ENCODE measurements at places on chromosomes 6 and 20.

DNA sequence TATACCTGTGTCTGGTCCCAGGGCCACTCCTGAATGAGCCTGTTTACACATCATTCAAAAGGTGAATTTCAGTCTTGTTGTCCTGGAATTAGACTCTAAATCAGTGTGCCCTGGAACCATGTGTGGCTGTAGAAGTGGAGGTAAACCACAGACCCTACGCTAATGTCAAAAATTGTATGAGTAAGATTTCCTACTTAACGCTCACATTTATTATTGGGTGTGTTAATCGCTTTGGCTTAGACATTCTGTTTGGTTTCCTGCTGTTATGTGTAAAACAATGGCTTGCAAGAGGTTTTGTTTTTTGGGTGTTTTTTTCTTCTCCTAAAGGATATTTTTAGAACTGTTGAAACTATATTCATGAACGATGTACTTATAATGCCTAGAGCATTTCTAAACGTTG is 19.3 kb downstream of the PLCB1 start:
- no peak for DNase-seq

DNA sequence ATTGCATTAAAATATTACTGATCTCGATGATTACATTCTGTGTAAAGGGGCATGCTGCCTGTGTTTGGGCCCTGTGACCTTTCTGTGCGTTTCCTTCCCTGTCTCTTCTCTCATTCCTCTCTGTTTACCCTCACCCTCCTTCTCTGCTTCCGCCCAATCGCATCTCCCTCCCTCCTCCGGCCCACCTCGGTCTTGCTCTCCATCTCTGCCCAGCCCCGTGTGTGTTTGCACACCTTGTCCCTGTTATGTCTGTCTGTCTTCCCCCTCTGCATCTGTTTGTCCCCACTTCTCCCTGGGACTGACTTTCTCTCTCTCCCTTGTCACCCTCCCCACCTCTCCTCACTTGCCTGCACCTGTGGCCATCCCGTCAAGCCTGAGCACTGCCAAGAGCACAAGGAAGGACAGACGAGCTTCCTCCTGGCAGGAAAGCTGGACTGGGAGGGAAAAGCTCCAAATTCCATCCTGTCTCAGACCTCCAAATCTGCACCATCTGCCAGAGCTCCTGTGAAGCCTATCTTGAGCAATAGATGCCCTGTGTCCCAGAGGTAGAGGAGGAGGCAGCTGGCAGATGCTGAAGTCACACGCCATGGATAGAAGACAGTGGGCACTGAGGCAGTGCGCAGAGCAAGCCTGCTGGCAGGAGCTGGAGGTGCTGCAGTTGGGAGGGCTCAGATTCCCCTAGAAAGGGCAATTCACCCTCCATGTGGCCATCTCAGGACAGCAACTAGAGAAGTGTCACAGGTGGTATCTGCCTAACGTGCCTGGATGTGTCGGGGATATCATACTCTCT is 172.3 kb downstream of the PTPRT start:
- DNase-seq = no peak

DNA sequence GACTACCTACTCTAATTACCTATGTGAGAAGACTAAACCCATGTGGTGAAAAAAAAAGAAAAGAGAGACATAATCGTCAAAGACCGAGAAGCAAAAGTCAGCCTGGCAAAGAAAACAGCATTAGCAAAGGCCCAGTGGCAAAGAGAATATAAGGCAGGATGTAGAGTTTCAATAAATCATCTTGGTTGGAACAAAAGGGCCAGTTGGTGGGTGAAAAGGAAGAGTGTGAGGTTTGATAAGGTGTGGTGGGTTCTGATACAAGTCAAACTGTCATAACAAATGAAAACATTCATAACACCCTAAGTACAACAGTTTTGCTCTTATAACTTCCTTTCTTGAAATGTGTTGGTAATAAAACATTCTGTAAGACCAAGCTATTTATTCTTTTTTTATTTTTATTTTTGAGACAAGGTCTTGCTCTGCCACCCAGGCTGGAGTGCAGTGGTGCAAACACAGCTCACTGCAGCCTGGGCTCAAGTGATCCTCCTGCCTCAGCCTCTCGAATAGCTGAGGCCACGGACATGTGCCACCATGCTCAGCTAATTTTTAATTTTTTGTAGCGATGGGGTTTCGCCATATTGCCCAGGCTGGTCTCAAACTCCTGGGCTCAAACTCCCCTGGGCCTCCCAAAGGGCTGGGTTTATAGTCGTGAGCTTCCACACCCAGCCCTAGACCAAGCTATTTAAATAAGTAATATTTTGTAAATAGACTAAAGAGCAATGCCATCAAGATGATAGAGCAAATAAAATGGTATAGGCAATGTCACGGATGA is 18.9 kb upstream of the GTF3C6 start:
- DNase-seq = no peak

DNA sequence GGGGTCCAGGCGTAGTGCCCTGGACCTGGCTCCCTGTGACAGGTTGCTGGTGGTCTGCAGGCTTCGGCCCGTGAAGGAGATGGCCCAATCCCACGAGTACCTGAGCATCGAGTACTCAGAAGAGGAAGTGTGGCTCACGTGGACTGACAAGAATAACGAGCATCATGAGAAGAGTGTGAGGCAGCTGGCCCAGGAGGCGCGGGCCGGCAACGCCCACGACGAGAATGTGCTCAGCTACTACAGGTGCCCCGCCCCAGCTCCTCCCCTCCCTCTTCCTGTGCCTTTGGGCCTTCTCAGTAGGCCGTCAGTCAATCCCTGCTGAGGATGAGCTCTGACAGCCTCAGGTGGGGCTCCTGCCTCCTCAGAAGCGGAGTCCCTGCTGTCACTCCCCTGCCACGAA is 42.6 kb downstream of the UQCC2 start:
- peak; percentile 54 for DNase-seq

GRCh38 chr6:114108119-114109002 is 137.4 kb upstream of the HDAC2 start:
- no peak for DNase-seq

DNA sequence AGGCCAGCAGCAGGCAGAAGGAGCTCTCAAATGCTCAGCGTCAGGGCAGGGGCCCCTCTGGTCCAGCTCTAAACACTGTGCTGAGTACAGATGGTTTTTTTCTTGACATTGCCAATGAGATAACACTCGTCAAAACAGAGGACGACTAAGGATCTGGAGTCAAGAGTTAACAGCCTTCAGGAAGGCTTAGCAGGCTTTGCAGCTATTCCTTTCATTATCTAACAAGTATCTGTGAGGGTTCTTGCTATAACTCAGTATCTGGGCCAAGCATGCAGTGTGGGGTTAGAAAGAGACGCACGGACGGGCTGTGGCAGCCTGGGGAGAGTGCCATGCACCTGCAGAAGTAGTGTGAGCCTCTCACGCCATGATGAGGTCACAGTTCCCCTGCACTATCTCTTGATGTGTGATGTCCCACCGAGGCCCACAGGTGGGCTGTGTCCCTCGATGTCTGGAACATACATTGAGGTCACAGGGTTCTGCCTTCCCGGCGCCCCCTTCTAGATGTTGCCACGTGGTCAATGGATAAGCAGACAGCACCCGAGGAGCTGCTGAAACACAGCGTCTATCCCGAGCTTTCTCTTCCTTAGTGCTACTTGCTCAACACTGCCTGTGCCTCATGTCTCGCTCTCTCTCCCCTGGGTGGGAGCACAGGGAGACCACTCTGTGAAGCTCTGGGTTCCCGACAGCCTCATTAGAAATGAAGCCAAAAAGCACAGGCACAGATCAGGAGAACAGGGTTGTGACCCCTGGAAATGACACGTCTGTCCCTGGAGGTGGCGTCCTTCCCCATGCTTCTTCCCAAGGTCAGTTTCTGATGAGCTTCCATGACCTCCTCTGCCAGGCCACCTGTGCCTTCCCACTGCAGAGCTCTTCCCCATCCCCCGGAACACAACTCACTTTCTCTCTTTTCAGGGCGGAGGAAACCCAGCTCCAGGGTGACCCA is 85.5 kb upstream of the RPS6KA2 start:
- no peak for DNase-seq

- no peak for DNase-seq
Measured at GRCh38 chr6:21946298-21946783, 350.5 kb downstream of the PRL start.

DNA sequence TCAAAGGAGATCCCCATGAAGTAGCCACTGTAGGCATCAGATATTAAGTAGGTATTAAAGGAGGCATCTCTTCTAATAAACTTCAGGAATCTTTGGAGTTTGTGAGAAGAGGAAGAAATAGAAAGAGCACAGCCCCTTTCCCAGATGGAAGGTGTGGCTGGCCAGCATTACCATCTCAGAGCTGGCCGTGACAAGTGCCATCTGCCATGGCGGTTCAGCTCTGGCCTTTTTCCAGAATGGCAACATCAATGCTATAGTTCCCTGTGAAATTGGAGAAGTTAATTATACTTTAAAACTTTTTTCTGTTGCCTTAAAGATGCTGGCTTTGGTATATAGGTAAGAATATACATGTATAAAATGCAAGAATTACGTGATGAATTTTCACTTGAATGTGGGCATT is 51.9 kb upstream of the MCUR1 start:
- DNase-seq = no peak

GRCh38 chr20:22352019-22352418 is 232.4 kb downstream of the FOXA2 start:
- no peak for DNase-seq

GRCh38 chr6:128139519-128139918 is 238.7 kb upstream of the THEMIS start:
- no peak for DNase-seq

- no peak for DNase-seq
Measured at GRCh38 chr6:169725125-169726048, 1.1 kb upstream of the PHF10 start.

- no peak for DNase-seq
Measured at GRCh38 chr6:149857541-149857940, 6.6 kb downstream of the LRP11 start.

DNA sequence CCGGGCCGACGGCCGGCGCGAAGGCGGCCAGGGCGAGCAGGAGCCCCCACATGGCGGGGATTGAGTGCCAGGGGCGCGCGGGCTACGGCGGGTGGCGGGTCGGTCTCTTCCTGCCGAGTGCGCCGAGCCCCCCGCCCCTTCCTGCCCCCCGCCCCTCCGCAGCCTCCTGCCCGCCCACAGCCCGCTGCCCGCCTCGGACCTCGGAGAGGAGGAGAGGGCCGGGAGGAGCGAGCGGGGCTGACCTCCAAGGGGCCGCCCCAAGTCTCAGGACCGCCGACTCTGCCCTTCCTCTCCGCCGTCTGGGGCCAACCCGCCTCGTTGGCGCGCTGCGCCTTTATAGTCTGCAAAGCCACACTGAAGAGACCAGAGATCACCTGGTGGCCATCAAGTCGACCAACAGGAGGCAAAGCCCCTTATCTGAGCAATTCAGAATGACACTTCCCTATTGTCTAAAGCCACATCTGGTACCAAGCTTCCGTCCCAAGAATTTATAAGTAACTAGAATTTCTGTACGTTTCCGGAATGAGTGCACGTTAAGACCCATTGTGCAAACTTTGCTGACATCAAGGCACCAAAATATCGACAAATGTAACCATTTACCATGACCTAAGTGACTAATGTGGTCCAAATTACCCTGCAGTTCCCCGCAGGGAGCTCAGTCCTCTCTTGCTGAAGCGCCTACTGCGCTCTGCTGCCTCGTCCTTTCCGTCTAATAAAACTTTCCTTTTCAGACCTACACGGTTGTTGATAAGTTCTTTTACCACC is at the start of gene CPXM1:
CPXM1 (minus strand) TSS at position 107 of the 765 bp plus-strand sequence; CDS start at position 52, 55 bp downstream.
- DNase-seq = no peak

DNA sequence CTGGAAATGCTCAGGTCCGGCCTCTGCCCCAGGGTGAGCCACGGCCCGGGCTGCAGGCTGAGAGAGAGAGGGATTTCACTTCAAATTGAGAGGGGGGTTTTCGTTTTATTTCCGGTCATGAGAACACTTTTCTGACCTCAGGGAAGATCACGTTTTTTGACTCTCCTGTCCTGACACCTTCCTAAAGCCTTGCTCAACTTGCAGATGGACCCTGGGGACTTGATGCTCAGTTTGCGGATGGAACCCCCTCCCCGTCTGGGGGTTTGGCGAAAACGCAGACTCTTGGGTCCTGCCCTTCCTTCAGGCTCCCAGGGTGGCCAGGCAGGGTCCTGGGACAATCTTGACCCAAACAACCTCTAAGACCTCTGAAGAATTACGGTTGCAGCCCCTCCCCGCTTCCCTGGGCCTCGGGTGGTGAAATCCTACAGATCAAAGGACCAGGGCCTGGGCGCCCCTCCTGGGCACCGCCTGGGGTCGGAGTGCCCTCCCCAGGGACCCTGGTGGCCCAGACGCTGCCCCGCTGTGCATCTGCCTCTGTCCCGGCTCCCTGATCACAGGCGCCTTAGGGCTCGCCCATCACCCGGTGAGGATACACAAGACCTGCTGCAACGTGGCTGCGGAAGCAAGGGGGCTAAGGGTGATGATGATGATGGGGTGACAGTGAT is 148.2 kb downstream of the ERMARD start:
- no peak for DNase-seq

- peak; percentile 12 for DNase-seq
Measured at GRCh38 chr6:130322673-130323268, 43.0 kb upstream of the TMEM200A start.

GRCh38 chr20:32354592-32355416 is 3.3 kb upstream of the ASXL1 start:
- no peak for DNase-seq

GRCh38 chr6:164502833-164503232 is 806.6 kb downstream of the C6orf118 start:
- no peak for DNase-seq

- DNase-seq = no peak
Measured at GRCh38 chr6:9192405-9192909, 757.1 kb upstream of the SLC35B3 start.

- DNase-seq = no peak
Measured at GRCh38 chr20:47849006-47849405, 63.7 kb upstream of the SULF2 start.

- DNase-seq = no peak
Measured at GRCh38 chr6:66717801-66718200, 1010.8 kb upstream of the EYS start.

DNA sequence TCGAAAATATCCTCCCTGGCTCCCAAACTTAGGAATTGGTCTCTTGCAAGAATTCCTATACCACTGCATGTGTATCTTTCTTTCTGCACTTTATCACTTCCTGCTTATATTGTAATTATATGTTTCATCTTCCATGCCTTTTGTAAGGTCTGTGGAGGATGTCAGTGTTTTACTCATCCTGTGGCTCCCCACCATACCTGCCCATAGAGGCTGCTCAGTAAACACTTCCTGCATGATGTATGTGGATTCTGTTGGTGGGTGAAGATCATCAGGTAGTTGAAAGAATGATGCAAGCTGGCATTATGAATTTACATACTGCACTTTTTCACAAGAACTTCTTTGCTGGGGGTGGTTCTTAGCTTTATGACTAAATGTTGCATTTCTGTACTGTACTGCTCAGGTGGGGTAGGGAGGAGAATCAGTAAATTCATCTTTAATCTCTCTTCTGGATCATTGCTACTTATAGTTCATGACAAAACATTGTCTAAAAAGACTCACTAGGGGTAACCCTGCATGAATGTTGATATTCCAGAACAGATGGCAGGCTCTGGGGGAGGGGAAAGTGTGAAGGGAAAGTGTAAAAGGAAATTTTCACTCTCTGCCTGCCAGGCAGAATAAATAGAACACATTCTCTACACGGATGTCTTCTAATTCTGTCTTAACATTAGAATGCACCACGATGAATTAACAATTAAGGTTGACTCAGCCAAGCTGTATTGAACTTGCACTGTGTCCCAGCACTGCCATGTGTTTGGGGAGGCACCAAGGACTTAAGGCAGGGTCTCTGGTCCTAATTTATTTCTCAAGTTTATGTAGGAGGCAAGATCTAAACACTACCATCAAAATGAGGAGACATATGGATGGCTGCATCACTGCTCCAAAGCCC is 36.0 kb upstream of the KLHL31 start:
- DNase-seq = no peak
